ENCODE measurements at places on chromosomes 6 and 20. TPM values are rescaled to one million over a fixed set of nuclear protein-coding genes. Genes with fewer than 3 reads are reported as not detected.

- H3K4me1 ChIP-seq = no peaks in the 10 kb centered on the region
- no peak overlapping the region for H3K4me3 ChIP-seq
- H3K36me3 ChIP-seq = no peaks in the 10 kb centered on the region
- no peak overlapping the region for H3K27ac ChIP-seq
- no peaks in the 10 kb centered on the region for H3K27me3 ChIP-seq
These were observed 66.5 kb upstream of the TENT5A start for GRCh38 chr6:81818901-81819361.

MAN1A1 gene
- polyA plus RNA-seq = 30.4 TPM

DNA sequence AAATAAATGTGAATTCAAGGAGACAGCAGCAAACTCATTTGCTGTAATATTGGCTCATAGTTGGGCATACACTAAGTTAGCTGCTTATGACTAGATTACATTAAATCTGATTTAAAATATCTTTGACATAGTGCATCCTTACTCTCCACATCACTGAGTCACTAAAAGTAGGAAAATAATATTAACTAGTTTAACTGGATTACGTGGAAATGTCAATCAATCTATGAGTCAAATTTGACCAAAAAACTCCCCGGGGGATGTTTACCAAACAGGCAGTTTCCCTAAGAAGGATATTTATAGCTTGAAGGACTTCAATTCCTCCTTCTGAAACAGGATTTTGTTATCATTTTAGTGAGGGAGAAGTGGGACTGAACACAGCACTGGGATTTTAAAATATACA is 366.5 kb downstream of the ESR1 start:
- no peak for DNase-seq
- H3K27me3 ChIP-seq = no peaks in the 10 kb centered on the region
- H3K27ac ChIP-seq = no peak overlapping the region

DNA sequence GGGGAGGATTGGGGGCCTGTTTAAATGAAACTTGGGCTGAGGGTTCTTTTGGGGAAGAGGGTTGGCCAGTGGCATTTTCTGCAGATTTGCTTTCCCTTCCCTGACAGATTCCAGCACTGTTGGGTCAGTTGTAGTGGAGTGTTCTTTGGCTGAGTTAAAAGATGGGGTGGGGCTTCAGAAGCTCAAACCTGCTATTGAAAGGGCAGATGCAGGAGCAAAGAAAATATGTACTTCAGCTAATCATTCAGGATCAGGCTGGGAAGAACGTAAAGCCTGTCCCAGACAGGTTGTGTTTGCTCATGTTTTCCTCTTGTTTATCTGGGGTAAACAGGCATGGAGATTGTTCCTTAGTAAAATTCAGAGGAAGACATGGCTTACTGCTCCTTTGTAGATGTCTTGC is 2.5 kb downstream of the SASH1 start:
- H3K4me3 ChIP-seq = peak overlapping the region; percentile 4
- peak overlapping the region; percentile 72 for H3K27ac ChIP-seq
- DNase-seq = no peak
- no peaks in the 10 kb centered on the region for H3K27me3 ChIP-seq

DNA sequence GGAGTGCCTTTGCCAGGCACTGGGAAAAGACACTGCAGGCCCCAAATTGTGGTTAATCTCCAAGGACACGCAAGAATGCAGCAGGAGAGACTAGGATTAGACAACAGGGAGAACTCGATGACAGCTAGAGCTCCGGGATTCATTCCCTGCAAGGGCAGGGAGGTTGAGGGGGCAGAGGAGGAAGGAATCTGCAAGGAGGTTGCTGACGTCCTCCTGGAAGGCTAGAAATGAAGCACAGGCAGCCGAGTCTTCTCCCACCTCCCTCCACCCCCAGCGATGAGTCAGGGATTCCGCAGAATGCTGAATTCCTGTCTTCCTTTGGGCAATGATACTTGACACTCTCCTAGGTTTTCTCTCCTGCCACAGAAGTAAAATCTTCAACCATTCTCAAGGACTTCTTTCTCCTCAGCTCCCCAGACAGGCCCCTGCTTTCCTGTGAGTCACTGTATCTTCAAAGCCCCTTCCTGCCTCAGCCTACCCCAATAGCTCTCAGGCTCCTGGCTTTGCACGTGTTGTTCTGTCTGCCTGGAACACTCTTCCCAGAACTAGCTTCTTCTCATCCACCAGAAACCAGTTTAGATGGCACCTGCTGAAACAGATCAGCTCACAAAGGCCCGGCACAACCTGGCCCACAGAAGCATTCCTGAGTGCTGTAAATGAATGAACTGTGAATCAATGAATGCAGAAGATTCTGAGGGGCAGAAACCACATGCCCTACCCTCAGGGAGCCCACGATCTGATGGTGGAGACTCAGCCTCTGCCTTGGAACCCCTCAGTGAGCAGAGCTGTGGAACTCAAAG is 85.6 kb downstream of the MRPL14 start:
- no peaks in the 10 kb centered on the region for H3K36me3 ChIP-seq
- H3K4me3 ChIP-seq = no peak overlapping the region
- H3K27me3 ChIP-seq = no peaks in the 10 kb centered on the region
- no peak for DNase-seq

GRCh38 chr6:27839626-27840475 is 72.3 kb downstream of the OR2B2 start:
- no peak overlapping the region for H3K27ac ChIP-seq
- no peaks in the 10 kb centered on the region for H3K27me3 ChIP-seq
- peak overlapping the region; percentile 83 for H3K4me3 ChIP-seq
- peak; percentile 56 for DNase-seq

GRCh38 chr6:42280966-42281533 is 63.4 kb upstream of the MRPS10 start:
- no peak overlapping the region for H3K27ac ChIP-seq
- H3K4me3 ChIP-seq = no peak overlapping the region
- H3K27me3 ChIP-seq = no peaks in the 10 kb centered on the region
- DNase-seq = no peak
- no peaks in the 10 kb centered on the region for H3K36me3 ChIP-seq
- peaks cover 17% of the 10 kb centered on the region for H3K4me1 ChIP-seq

- no peaks in the 10 kb centered on the region for H3K36me3 ChIP-seq
- H3K27me3 ChIP-seq = no peaks in the 10 kb centered on the region
- no peaks in the 10 kb centered on the region for H3K4me1 ChIP-seq
- no peak overlapping the region for H3K4me3 ChIP-seq
- DNase-seq = no peak
These were observed 12.9 kb upstream of the GFOD1 start for GRCh38 chr6:13500264-13500663.

GRCh38 chr20:1860446-1860845 is 34.8 kb upstream of the SIRPA start:
- no peak overlapping the region for H3K27ac ChIP-seq
- H3K4me3 ChIP-seq = no peak overlapping the region
- no peaks in the 10 kb centered on the region for H3K36me3 ChIP-seq
- H3K27me3 ChIP-seq = no peaks in the 10 kb centered on the region
- DNase-seq = no peak
- no peaks in the 10 kb centered on the region for H3K4me1 ChIP-seq

GRCh38 chr6:151025076-151025475 is 159.6 kb downstream of the MTHFD1L start:
- no peak overlapping the region for H3K4me3 ChIP-seq
- H3K36me3 ChIP-seq = no peaks in the 10 kb centered on the region
- H3K4me1 ChIP-seq = peaks cover 6% of the 10 kb centered on the region
- no peaks in the 10 kb centered on the region for H3K27me3 ChIP-seq
- H3K27ac ChIP-seq = no peak overlapping the region

DNA sequence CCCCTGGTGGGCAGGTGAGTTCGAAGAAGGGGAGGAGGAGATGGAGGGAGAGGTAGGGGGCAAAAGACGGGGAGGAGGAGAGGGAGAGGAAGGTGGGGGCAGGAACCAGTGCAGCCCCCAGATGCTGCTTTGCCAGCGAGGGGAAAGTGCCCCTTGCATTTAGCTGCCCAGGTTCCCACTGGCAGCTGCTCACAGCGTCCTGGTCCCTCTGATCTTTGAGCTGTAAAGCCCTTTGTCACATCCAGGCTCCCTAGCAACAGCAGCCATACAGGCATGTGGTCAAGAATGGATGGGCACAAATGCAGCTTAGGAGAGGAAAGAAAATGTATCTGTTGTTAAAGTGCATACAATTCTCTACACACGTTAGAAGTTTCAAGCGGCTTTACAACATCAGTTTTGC is 160.9 kb downstream of the CD83 start:
- no peaks in the 10 kb centered on the region for H3K36me3 ChIP-seq
- no peak overlapping the region for H3K4me3 ChIP-seq
- H3K4me1 ChIP-seq = no peaks in the 10 kb centered on the region
- H3K27ac ChIP-seq = no peak overlapping the region
- no peak for DNase-seq
- H3K27me3 ChIP-seq = no peaks in the 10 kb centered on the region

- no peaks in the 10 kb centered on the region for H3K4me1 ChIP-seq
- no peaks in the 10 kb centered on the region for H3K27me3 ChIP-seq
- no peak overlapping the region for H3K4me3 ChIP-seq
- DNase-seq = no peak
These were observed 90.0 kb upstream of the HMGCLL1 start for GRCh38 chr6:55669028-55669427.

DNA sequence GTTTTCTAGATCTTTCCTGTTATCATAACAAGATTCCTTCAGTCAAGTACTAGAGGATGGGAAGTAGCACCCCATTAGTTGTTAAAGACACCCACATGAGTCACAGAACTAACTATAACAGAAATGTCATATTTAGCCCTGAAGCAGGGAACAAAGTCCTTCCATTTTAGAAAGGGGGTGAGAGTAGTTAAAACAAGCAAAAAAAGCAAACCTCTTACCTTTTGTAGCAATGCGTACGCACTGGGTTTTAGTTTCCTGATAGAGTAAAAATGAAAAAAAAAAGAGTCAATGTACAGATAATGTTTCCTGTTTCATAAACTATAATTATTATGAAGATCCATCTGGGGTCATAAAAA is 163.7 kb upstream of the THEMIS start:
- H3K4me3 ChIP-seq = no peak overlapping the region
- no peaks in the 10 kb centered on the region for H3K4me1 ChIP-seq
- DNase-seq = no peak
- H3K36me3 ChIP-seq = no peaks in the 10 kb centered on the region

- no peak for DNase-seq
- H3K4me1 ChIP-seq = peaks cover 25% of the 10 kb centered on the region
- no peaks in the 10 kb centered on the region for H3K27me3 ChIP-seq
- no peak overlapping the region for H3K4me3 ChIP-seq
These were observed 34.7 kb downstream of the MAN1A1 start for GRCh38 chr6:119314885-119315272.

SLC23A2 gene
- 4.8 TPM for polyA plus RNA-seq

SEL1L2 gene
- polyA plus RNA-seq = not detected

Data from kidney (tissue), 22 donors.